ENCODE measurements at places on chromosomes 2 and 18.

GRCh38 chr2:201127152-201127511, 11.2 kb downstream of the CFLAR start:
- DNase-seq: no peak

- no peak for DNase-seq
Measured at GRCh38 chr2:190119923-190120590, 57.5 kb upstream of the MSTN start.

DNA sequence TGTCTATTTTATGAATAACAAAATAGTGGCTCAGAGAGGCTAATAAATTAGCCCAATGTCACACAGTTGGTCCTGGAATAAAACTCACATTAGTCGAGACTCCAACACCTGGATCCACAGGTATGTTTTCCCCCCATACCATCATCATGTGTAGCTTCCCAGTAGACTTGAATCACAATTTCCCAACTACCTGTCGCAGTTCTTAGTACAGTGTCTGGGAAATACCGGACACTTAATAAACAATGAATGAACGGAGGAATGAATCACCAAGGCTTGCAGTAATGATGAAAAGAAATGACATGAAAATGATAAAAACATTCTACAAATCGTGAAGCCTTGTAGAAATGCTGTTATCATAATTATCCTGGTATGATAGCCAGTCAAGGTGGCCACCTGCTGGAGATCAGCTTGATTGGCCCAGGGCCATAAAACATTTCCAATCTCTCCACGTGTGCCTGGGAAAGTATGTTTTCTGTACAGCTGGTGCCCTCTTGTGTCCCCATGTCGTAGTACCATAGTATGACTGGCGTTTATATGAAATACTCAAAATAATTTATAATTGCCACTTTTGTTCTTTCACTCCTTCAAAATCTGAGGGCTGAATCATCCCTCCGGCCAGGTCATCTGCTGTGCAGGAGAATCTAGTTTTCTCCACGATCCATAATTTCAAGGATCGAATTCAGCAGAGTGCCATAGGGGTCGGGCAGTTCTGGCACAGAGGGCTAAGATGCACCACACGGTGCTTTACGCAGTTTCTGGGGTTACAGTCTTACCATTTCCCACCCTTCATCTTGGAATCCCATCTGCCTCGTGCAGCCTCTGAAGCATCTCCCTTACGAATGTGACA, 95.4 kb downstream of the LAMA1 start:
- DNase-seq: peak; percentile 44

GRCh38 chr2:237636578-237636977, 9.2 kb downstream of the LRRFIP1 start:
- no peak for DNase-seq

DNA sequence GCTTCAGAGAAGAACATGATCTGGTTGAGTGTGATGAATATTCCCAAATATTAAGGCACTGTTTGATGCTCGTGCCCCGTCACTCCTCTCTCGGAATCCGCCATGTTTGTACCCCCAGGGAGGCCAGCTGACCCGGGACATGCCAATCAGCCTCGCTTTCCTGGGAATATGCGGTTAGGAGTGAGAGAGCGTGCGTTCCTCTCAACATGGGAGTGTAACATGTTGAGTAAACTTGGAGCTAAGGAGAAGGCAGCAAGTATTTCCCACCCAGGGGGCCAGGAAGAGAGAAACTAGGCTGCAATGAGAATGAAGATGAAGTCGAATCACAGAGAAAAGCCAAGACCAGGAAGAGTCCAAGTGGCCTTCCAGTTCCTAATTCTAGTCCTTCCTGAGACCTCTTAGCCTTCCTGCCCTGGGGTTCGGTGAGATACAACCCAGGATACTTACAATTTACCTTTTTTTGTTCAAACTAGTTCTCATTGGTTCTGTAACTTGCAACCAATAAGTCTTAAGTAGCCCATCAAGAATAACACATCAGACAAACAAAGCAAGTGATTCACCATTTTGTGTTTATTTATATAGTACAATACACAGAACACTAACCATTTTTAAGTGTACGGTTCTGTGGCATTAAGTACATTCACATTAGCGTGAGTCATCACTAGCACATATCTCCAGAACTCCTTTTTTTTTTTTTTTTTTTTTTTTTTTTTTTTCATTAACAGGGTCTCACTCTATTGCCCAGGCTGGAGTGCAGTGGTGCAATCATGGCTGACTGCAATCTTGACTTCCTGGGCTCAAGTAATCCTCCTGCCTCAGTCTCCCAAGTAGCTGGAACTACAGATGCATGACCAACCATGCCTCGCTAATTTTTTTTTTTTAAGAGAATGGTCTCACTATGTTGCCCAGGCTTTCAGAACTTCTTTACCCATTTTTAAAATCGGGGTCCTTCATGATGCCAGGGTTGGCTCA, 36.4 kb upstream of the SLC1A4 start:
- peak; percentile 61 for DNase-seq

DNA sequence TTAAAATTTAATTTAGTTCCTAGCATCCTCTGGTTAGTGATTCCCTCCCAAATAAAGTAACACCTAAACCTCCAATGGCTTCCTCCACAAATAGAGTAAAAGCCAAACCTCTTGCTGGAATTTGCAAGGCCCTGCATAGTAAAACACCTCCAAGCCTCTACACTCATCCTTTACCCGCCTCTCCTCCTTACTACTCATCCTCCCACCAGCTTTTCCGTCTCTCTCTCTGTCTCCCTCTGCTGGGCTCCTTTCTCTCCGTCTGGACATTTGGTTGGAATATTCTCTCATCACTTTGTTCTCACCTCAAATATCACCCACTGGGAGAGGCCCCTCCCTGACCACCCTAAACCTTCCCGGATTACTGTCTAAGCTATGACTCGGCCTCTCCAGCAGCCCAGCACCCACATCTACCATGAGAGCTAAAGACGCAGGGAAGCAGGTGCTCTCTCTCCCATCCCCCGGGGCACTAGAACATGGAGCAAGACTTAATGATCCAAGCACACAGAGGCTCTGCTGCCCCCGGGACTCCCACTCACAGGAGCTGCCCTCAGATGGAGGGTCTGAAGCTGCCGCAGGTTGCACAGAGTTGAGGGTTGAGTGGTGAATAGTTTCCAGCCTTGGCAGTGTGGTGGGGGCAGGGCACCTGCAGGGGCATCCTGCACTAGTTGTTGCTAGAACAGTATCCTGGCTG, 167.2 kb downstream of the FBXO15 start:
- DNase-seq: no peak

DNA sequence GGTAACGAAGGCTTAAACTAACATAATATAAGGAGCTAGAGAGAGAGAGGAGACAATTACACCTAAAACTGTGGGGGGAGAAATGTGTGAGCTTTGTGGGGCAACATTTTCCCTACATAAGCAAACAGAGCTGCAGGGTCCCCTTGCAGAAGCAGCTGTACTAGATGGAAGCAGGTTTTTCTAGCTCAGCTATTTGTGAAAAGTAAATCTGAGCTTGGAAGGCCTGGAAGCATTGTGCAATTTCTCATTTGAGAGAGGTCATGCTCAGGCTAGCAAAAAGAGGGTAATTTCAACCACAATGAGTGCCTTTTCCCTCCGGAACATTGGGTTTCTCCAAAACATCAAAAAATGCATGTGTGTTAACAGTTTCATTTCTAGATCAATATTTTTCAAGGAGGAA, 130.0 kb downstream of the ARL4C start:
- no peak for DNase-seq

GRCh38 chr2:36536776-36537175, 61.2 kb downstream of the FEZ2 start:
- no peak for DNase-seq

GRCh38 chr2:15830937-15831549, 109.3 kb upstream of the MYCN start:
- DNase-seq: no peak

DNA sequence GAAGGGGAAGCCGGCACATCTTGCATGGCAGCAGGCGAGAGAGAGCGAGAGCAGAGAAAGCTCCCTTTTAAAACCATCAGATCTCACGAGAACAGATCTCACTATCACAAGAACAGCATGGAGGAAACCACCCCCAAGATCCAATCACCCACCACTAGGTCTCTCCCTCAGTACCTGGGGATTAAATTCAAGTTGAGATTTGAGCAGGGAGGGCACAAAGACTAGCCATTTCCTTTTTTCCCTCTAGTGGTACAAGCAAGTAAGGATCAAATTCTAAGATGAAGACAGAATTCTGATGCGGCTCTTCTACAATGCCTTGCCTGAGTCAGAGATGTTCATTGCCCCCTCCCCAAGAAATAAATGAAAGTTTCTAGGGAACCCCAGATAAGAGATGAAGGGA, 45.6 kb upstream of the ANKRD44 start:
- DNase-seq: peak; percentile 22

DNA sequence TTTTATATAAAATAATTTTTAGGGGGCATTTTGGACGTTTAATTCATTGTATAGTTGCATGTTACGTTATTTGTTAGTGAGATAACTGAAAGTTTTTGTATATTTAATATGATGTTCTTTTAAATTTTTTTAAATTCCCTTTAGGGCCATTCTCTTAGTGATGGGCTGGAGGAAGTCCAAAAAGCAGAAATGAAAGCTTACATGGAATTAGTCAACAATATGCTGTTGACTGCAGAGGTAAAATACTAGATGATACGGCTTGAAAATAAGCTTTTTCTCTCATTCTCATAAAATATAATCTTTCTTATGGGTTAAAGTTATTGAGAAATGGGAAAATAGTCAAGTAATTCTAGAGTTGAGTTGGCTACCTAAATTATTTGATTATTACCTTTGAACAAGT, 58.9 kb downstream of the MTX2 start:
- DNase-seq: no peak

- no peak for DNase-seq
Measured at GRCh38 chr2:195594919-195595694, 61.9 kb upstream of the SLC39A10 start.

GRCh38 chr2:71103809-71104208, 26.2 kb downstream of the MCEE start:
- no peak for DNase-seq

DNA sequence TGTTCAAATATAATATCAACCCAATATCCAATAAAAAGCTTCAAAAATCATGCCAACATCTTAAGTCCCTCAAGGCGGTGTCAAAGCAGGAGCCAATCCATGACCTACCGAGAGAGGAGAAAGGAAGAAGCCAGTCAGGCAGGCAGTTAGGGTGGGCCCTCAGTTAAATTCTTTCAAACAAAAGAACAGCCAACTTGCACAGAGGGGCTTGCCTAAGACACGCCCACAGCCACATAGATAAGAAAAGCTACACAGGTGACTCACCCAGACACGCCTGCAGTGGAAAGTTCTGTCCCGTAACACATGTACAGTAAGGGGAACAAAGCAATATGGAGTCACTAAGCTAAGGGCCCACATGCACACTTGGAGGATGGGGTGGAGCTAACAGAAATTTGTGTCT, 61.3 kb downstream of the SP110 start:
- no peak for DNase-seq

GRCh38 chr2:108253106-108253505, 13.3 kb downstream of the SULT1C3 start:
- no peak for DNase-seq

DNA sequence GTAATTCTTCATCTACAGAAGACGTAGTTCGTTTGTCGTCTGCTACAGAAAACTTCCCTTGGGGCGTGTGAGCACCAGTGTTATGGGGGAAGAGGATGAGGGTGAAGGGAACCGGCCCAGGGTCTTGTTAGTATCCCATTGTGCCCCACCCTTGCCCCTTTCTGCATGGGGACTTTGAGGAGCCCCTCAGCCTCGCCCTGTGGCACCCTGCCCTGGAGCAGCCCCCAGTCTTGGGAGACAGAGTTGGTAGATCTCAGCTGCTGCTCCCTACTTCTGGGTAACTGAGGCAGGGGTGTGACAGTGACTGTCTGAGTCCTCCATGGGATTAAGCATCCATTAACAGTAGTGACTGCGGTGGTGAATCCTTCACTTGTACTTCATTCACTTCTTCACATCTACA, 50.1 kb downstream of the RNF144A start:
- DNase-seq: no peak

DNA sequence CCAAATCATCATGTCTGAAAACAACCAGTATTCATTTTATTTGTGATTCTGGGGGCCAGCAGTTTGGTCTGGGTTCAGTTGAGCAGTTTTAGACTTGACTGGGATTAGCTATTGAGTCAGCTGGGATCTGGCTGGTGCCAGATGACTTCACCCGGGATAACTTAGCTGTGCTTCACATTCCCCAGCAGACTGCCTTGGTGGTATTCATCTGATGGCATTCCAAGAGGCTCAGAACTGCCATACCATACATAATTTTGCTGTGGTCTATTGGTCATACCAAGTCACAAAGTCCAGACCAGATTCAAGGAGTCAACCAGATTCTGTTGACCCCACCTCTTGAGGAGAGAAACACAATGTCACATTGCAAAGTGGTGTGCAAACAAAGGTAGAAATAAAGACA, 7.8 kb upstream of the FSHR start:
- no peak for DNase-seq

DNA sequence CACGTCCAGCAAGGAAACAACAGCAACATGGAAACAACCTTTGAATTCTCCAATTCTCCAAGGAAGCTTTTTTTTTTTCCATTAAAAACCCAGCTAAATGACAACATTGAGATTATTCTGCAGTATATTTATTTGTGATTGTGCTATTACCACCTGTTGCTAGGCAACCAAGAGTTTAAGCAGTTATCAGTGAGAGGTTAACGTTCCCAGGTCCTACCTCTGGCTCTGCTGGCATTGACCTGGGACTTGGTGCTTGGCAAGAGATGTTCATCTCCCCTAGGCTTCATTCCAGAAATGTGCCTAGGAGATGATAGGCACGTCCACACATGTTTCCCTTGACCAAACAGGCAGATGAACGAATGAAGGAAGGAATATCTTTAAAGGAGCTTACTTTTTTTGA, 157.0 kb downstream of the TDRD15 start:
- no peak for DNase-seq

- no peak for DNase-seq
Measured at GRCh38 chr18:6683112-6683876, 46.2 kb upstream of the ARHGAP28 start.

GRCh38 chr2:27155069-27155520, 6.3 kb downstream of the TCF23 start:
- no peak for DNase-seq

DNA sequence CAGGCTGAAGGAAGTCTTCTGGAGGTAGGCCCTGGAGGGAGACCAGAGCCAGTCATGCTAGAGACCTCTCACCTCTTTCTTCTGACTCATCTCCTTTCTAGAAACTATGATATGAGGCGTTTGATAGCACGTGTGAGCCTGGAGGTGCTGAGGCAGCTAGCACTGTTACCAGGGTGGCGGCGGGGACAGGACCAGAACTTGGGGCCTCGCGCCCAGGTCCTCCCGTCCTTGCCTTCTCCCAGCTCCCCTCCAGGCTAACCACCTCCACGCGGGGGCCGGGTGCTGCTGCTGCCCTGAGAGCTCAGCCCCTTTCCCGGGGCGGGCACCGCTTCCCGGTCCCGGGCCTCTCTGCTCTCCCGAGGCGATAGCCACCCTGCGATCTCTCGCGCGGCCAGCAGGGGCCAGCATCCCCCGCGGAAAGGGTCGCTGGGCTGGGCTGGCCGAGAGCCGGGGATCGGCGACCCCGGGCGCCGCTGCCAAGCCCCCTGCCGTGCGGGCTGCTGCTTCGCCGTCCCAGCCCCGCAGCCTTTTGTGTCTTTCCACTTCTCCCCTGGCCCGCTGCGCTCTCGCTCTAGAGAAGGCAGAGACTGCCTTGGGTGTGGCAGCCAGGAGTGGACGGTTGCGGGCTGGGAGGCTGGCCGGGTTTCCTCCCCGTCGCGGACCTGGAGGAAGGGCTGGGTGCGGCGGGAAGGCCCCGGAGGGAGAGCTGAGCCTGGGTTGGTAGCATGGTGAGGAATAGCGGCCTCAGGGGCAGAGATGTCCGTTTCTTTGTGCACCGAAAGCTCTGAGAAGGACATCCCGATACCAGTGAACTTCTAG, 49.1 kb downstream of the TMEM17 start:
- DNase-seq: peak; percentile 91
